ENCODE measurements at places on chromosomes 5 and 9.

- no peak for DNase-seq
These were observed 437.0 kb downstream of the PIK3R1 start for GRCh38 chr5:68652534-68652965.

DNA sequence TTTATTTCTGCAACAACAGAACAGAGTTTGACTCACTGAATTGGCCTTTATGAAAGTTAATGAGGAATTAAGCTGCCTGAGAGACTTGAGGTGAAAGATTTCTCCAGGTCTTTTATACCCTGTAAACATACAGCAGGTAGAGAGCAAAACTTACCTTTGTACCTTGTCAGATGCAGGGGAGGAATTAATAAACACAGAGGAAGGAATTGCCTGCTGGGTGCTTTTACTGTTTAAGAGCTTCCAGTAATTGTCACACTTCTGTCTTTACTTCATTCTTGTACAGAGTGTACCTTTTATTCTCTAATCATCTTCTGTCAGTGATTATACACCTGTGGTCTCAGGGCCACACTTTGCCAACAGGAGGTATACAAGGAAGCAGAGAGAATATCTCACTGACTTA lies 94.0 kb upstream of the GRIN3A start:
- no peak for DNase-seq

- no peak for DNase-seq
These were observed 1227.2 kb upstream of the WWC1 start for GRCh38 chr5:167064198-167064776.

DNA sequence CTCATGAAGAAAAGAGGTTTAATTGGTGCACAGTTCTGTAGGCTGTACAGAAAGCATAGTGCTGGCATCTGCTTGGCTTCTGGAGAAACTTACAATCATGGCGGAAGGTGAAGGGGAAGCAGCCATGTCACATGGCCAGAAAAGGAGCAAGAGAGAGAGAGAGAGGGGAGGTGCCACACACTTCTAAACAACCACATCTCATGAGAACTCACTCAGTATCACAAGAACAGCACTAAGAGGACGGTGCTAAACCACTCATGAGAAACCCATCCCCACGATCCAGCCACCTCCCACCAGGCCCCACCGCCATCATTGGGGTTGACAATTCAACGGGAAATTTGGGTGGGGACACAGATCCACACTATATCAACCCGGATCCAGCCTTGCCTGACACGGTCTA lies 28.8 kb upstream of the IER5L start:
- DNase-seq: no peak

DNA sequence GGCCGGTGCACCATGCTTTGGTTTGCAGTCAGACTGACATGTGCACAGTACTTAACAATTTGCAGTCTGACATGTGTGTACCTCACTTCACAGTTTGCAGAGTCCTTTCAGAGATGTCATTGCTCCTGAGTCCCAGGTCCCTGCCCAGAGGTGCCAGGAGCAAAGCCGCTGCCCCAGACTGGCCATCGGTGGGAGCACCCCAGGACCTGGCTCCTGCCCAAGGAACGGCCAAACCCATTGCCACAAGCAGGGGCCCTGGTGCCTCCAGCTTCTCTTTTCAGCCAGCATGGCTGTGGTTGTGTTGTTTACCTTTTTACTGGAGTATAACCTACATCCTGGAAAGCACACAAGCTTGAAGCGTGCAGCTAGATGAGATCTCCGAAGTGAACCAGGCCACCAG lies 28.6 kb downstream of the RASGEF1C start:
- no peak for DNase-seq

GRCh38 chr5:97106216-97106581 lies 36.2 kb downstream of the LIX1 start:
- DNase-seq: no peak

DNA sequence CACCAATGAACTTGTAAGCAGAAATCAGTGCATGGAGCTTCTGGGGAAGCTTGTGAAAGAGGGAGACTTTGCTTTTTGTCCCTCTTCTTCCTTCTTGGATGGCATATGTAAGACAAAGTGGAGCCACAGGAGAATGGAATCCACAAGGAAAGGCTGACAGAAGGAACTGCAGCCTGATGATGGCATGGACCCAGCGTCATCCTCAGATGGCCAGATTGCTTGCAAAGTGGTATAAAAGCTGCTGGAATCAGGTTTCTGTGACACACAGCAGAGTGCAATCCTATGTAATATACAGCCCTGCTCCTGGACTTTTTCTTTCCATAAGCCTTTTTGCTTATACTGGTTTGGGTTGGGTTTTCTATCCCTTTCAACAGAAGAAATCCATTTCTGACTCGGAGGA lies 31.4 kb upstream of the SPARC start:
- DNase-seq: no peak
